ENCODE measurements at places on chromosomes 11 and 22.

GRCh38 chr11:14584035-14584363 is 59.6 kb upstream of the PDE3B start:
- DNase-seq = no peak

- no peak for DNase-seq
Measured at GRCh38 chr22:23437779-23438178, 142.3 kb downstream of the IGLL1 start.

GRCh38 chr11:125272092-125272491 is 107.5 kb downstream of the PKNOX2 start:
- no peak for DNase-seq

DNA sequence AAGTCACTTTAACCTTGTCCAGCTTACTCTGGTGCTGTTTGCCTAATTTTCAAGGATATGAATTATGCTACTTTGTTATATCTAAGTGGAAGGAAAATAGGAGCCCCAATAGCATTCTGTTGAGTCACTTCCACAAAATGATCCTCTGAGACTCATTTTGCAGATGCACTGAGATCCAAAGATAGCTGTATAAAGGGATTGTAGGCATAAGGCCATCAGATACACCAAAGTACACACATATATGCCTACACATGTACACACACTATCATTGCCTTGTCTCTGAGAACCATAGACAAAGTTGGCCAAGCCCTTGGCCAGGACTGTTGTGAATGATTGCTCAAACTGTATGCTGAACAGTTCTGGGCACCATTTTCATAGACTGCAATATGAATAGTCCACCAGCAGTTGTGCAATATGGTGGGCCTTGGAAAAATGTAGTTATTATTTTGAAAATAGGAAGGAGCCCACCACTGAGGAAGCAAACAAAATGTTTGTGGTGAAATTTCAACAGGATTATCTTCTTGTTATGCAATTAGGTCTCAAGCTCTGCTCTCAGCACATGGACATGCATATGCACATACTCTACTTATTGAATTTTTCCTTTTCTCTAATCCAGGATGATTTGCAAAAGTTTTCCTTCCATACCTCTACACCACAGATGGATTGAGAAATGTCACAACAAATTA is 186.0 kb upstream of the CTSC start:
- peak; percentile 50 for DNase-seq

GRCh38 chr11:109048098-109048497 is 373.9 kb upstream of the C11orf87 start:
- no peak for DNase-seq

DNA sequence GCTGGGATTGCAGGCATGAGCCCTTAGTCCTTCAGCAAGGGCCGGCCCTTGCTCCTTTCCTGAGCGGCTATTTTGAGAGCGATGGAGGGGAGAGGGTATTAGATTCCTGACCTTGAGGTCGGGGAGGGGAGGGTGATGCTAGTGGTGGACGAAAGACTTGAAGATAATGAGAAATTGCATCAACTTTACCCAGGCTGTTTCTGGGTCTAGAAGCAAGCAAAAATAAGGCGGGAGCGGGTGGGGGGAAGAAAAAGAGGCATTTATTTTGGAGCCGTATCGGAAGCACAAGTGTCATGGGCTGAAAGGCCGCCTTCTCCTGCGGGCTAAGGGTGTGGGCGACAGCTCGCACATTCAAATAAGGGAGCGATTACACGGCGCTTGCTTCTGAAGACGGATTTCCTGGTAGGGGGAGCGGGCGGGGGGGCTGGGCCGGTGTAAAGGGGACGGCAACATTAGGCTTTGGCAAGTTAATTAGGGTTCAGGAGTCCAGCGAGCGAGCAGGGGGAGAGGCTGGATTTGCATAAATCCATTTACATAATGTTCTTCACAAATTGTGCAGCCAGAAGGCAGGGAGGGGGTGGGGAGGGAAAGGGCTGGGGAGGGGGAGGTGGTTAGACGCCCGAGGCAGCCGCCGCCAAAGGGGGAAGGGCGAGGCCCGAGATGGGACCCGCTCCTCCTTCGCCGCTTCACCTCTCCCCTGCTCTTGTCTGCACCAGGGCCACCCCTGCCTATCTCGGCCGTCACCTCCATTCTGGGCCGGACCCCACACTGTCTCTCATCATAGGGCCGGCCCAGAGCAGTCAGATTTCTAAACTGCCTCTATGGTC is 245.9 kb downstream of the MIAT start:
- DNase-seq = no peak

- DNase-seq = peak; percentile 13
Measured at GRCh38 chr11:121615501-121615900, 162.7 kb upstream of the SORL1-AS1 start.

GRCh38 chr11:59114344-59114743 is 7.3 kb downstream of the FAM111B start:
- no peak for DNase-seq

GRCh38 chr22:39808081-39808480 is 85.5 kb downstream of the ENTHD1 start:
- peak; percentile 16 for DNase-seq

GRCh38 chr11:1846453-1846932 is 6.4 kb upstream of the LSP1 start:
- DNase-seq = no peak

DNA sequence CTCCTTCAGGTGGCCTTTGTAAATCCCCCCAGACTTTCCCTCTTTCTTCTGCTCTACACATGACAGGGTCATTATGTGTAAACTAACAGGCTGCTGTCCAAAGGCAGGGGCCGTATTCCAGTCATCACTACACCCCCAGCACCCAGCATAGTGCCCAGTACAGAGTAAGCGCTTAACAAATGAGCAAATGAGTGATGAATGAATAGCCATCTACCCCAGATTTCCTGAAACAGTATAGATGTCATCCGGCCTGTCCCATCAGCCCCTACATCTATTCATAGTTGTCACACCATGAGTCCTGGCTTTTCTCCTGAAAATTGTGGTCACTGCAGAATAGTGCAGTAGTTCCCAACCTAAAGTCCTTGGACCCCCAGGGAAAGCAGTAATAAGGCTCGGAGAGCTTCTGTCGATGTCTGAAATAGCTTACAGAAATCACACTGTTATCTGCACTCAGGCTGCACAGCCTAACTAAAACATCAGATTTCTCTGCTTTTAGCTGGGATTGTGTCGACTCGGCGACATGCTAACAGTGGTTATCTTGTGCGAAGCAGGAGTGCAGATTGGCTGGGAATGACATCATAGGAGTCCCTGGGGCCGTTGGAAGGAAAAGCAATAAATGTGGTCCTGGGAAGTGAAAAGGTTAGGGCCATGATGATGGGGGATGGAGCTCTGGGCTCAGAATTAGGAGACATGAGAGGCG is 143.8 kb upstream of the NECTIN1 start:
- DNase-seq = no peak

DNA sequence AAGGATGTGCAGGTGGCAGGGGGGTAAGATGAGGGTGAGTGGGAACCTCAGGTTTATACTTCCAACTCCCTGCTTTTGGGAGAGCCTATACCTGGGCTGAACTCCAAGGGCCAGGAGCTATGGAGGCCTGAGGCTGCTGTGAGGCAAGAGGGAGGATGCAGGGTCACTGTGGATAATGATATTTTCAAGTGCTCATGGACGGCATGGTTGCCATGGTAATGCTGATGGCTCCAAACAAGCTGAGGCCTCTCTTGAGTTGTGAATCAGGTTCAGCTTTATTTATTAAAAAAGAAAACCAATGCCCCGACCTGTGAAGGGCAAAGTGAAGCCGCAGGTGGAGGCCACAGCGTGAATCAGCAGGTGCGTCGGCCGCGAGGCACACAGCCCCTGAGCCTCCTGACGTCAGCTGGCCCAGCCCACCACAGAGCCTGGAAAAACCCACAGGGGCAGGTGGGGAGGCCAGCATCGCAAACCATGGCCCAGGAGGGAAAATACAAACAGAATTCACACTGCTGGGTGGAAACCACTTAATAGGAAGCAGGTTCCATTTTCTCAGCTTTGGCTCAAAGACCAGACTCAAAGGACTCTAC is 17.4 kb upstream of the CREB3L1 start:
- no peak for DNase-seq

- no peak for DNase-seq
Measured at GRCh38 chr11:11583801-11584529, 37.8 kb downstream of the GALNT18 start.

- no peak for DNase-seq
Measured at GRCh38 chr11:111770581-111771134, 4.5 kb upstream of the PPP2R1B start.

All from fibroblast of pulmonary artery (primary cell).